Activated B cell treated with CpG ODN at 0.5 μM for 24 hours (primary cell): ENCODE measurements at places on chromosomes 7 and 10. TPM values are rescaled to one million over a fixed set of nuclear protein-coding genes. Genes with fewer than 3 reads are reported as not detected.

The MMD2 gene
- not detected in 2 replicates for total RNA-seq

The GPR22 gene
- total RNA-seq, result not detected in 2 replicates

The EVX1 gene
- total RNA-seq, result not detected in 2 replicates

The SPDYE6 gene
- not detected in 2 replicates for total RNA-seq

The GRK5 gene
- total RNA-seq, result 19.9 and 21.3 TPM in 2 replicates

The PTPRZ1 gene
- not detected in 2 replicates for total RNA-seq

The ECHDC3 gene
- total RNA-seq, result 10.1 and 12.5 TPM in 2 replicates

The CAMK1D gene
- 51.7 and 58.8 TPM in 2 replicates for total RNA-seq

The RBM20 gene
- total RNA-seq, result 0.02 TPM in 2 replicates

The IL2RA gene
- total RNA-seq, result 151 and 160 TPM in 2 replicates

The TACC2 gene
- total RNA-seq, result not detected in 2 replicates

The SRI gene
- 97.4 and 101 TPM in 2 replicates for total RNA-seq

The TRPV5 gene
- total RNA-seq, result 0.11 and 0.17 TPM in 2 replicates

The OR6V1 gene
- total RNA-seq, result not detected in 2 replicates

The ABCA13 gene
- not detected in 2 replicates for total RNA-seq

The MEIG1 gene
- 0.49 and 0.54 TPM in 2 replicates for total RNA-seq

The NUTM2E gene
- total RNA-seq, result 0.44 and 0.58 TPM in 2 replicates

The KLF6 gene
- total RNA-seq, result 134 and 151 TPM in 2 replicates

The HOXA2 gene
- not detected in 2 replicates for total RNA-seq

The EPHA1 gene
- total RNA-seq, result not detected in 2 replicates

The ELOVL3 gene
- total RNA-seq, result not detected in 2 replicates

The AASS gene
- 5.9 and 6.3 TPM in 2 replicates for total RNA-seq

The SMKR1 gene
- total RNA-seq, result 2.2 and 2.4 TPM in 2 replicates

The COBL gene
- total RNA-seq, result not detected in 2 replicates

The PPP1R9A gene
- 1.3 and 1.5 TPM in 2 replicates for total RNA-seq

The PCDH15 gene
- not detected in 2 replicates for total RNA-seq

The SLC16A9 gene
- total RNA-seq, result 0.81 and 1.2 TPM in 2 replicates

The TAS2R41 gene
- total RNA-seq, result not detected in 2 replicates
